ENCODE measurements at places on chromosomes 6 and 20.

- DNase-seq, result no peak
These were observed 107.8 kb downstream of the UBE3D start for GRCh38 chr6:82957868-82958245.

DNA sequence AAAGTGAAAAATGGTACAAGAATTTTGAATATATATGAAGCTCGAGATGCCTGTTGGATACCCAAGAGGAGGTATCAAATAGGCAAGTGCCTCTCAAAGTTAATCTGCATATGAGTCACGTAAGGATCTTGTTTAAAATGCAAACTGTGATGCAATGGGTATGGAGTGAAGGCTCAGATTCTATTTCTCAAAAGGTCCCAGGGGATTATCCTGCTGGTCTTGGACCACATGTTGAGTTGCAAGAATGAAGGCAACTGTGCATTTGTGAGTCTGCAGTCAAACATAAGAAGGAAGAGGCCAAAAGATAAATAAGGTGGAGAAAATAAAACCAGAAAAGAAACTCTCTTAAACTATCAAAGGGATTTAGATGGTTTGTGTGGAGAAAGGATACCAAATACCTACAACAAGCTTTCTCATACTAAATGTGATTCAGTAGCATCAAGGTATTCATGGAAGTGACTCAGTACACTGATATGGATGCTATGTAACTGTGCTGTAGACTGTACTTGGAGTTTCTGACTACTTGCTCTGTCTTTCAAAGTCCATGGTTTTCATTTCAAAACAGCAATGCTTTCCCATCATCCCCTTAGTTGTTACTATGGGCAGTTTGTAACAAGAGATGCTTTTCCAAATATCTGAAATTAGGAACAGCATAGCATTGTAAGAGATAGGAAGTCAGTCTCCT is 106.3 kb downstream of the GFRAL start:
- DNase-seq, result no peak

GRCh38 chr6:143034689-143035334 is 25.9 kb upstream of the AIG1 start:
- DNase-seq, result no peak

GRCh38 chr6:138972226-138972665 is 15.8 kb downstream of the REPS1 start:
- no peak for DNase-seq

DNA sequence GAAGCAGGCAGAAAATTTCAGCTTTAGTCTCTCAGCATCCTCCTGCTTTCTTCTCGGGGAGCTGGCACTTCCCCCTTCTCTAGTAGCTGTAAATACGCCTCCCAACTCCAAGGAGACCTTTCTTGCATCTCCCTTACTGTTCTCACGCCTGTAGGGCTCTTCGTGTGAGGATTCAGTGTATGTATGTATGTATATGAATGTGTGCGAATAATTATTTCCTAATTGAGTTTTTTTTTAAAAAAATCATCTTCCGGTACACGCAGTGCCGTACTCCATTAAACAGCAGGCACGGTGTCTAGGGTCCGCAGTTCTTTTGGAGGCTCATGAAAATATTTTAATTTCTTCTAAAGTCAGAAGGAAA is 85.4 kb downstream of the HFE start:
- peak; percentile 24 for DNase-seq
